ENCODE measurements at places on chromosomes 13 and 19.

- DNase-seq = no peak
Observed at GRCh38 chr19:47450478-47450877, 21.2 kb downstream of the SLC8A2 start.

GRCh38 chr13:84445776-84446175, 563.5 kb upstream of the SLITRK1 start:
- no peak for DNase-seq

DNA sequence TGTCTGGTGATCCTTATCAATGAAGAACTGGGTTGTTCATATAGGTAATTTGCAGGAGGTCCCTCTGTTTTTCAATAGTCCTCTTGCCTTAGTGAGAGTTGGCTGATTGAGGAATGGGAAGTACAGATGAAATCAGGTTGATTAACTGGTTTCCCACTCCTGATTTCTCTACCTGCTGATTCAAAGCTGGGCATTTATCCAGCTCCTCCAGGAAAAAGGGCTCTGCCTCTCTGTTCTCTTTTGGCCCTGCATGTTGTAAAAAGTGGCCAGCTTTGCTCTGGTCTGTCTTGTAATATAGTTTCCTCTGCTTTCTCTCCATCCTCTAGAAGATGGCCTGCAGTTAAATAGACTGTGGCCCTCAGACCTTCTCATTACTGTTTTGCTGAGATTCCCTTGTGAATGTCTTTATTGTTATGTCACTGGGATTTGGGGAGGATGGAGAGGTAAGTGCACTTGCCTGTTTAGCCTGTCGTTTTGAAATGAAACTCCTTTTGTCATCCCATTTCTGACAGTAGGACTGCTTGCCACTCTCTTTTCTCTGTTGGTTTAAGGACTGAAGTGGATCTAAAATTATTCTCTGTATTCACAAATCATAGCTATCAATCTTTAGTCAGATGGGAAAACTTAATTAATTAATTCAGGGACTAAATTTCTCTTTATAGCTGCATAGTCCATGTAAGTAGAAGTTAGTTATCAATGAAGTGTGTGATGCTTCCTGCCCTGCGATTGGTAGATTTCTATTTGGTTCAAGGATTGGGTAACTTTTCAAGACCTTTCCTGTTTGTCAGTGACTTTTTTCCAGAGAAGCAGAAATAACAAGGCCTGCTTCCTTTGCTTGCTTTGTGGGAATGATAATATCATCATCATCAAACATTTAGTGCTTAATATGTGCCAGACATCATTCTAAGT, 28.5 kb downstream of the GARRE1 start:
- DNase-seq = no peak

DNA sequence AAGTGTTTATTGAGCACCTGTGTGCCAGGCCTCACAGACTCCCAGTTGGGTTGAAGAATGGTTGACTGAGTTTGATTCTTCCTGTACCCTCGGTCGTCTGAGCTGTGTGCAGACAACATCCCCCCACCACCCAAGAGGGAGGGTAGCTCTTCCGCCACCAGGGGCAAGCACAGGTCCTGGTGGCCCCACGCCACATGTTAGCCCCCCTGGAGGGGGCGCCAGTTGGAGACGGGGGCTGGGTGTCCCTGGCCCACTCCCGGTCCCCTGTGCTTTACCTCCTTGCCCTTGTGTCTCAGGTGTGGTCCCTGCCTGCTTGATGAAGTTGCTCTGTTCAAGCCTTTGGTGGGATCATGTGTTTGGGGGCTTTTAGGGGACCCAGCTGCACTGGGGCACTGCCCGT, 27.2 kb downstream of the COLGALT1 start:
- DNase-seq = no peak

DNA sequence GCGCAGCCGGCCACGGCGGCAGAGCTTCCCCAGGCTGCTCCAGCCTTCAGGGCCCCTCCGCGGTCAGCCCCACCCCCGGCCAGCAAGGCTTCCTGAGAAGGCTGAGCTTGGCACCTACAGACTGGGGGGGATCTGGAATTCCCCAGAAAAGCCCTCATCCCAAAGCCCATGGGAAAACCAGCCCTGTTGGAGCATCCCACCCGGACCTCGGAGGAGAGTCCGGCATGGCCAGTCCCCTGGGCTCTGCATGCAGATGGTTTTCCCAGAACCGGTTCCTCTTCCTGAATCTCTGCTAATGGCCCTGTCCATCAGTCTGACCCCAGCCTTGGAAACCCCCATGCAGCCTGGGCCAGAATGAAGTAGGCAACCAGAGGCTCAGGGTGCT, 10.3 kb downstream of the RASA3 start:
- DNase-seq = no peak

DNA sequence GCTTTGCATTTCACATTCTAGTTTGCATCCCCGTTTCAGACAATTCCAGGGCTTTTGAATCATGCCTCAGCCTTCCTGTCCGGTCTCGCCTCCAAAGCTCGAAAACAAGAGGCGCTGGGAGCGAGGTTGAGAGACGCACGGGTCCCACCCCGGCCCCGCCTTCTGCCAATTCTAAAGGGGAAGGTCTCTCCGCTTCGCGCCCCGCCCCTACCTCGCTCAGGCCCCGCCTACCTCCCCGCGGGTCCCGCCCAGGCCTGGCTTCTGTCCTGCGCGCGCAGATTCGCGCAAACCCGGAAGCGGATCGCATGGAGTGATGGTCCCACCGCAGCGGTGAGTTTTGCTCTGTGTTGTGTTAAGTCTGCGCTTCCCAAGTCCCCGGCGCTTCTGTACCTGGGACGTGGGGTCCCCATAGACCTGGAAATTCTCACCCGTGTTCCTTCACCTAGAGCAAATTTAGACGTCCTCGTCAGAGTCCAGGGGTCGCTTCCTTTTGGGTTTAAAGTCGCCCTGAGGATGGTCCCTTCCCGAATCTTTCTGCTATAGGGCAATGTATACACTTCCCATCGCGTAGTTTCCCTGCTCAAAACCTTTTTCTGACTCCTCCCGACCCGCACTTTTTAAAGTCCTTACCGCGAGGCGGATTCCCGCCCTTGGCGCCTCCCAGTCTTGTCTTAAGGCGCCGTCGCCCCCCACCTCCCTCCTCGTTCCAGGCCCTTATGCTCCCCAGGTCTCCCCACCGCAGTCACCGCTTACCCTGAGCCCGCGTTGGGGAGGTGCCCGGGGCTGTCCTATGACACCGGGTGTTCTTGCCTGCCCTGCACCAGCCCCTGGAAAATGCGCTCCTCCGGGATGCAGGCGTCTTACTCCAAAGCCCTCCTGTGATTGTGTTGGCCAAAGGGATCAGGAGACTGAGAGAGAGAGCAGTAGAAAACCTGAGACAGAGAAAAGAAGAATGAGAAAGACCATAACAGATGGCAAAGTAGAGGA, at the start of gene ZNF845:
ZNF845 (plus strand) TSS at position 287 of the 987 bp plus-strand sequence. CDS start 7,559 bp downstream, outside the sequence.
- peak; percentile 88 for DNase-seq

DNA sequence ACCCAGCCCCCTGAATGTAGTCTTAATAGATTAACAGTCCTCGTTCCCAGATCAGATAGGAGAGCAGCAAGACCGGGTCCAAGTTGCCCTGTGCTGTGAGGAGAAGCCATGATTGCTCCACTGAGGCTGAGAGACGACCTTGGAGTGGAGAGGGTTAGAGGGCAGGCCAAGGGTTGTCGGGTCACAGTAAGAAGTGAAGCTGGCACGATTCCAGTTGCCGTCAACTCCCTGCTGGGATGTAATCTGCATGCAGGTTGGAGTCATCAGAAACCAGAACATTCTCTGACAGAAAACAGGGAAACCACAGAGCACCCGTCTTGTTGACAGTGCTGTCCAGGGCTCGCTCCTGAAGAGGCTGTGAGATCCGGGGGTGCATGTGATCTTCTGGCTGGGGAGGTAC, 19.0 kb upstream of the ATP11A start:
- DNase-seq = no peak

GRCh38 chr19:28531979-28532378, 681.0 kb downstream of the UQCRFS1 start:
- DNase-seq = no peak

DNA sequence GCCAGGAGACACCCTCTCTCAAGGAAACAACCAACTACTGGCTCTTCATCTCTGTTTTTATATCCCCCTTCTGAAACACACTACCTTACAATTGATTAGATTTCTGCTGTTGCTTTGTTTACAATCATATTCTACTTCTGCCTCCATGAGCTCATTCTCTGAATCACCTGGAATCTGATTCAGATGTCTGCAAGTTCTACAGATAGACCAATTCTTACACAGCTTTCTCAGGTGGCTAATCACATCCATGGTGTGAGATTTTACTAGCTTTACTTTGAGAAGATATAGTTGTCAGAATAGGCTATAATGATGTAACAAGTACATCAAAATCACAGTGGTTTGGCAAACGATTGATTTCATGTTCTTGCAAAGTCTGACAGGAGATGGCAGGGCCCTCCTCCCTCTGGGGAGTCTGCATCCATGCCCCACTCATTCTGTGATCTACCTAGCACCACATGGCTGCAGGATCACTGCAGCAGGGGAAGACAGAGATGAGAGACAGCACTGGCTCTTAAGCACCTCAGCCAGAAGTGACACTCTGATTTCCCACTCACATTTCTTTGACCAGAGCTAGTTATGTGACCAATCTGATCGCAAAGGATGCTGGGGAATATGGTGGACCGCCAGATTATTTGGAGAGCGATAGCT, 243.7 kb downstream of the FOXO1 start:
- no peak for DNase-seq

DNA sequence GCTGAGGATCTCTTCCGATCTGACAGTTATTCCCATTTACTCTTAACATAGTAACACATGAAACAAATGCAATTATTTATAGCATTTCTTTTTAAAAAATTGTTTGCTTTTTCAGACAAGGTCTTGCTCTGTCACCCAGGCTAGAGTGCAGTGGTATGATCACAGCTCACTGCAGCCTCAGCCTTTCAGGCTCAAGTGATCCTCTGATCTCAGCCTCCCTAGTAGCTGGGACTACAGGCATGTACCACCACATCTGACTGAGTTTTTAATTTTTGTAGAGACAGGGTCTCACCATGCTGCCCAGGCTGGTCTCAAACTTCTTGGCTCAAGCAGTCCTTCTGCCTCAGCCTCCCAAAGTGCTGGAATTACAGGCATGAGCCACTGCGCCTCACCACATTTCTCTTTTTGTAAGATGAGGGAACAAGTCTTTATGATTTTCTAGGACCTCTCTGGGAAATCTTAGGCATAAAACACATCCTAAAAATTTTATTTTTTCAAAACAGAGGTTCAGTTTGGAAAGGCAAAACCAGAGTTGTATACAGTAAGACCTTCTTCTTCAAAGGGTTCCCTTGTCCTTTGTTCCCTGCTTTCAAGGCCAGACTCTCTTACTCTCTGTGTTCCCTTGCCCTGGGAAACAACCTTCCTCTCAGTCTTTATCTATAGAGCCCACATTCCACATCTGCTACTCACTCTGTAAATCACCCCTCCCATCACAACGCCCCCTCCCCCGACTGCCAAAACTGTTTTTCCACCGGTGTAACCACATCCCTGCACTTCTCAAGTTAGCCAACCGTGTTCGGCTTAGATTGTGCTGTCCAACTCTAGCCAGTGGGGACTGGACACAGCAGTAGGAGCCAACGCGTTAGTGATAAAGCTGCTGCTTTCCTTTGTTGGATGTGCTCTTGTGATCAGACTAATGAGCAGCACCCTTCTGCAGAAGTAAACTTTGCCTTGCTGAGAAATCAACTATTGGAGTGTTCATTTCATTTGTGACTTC, 56.2 kb downstream of the DHRS12 start:
- DNase-seq = no peak

DNA sequence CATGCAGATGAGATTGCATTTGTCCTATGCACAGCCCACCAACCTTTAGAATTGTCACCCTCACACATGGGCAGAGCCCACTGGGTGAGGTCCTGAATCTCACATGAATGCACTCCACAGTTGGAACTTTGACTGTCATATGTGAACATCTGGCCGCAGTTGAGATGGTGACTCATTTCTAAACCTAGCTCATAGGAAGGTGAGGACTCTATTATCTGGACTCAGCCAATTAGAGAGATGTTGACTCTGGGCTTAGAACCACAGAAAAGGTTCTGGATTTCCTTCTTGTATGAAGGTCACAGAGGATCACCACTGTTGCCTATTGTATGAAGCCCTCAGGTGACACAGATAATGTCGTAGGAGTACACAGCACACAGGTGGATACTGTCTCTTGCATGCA, 25.6 kb upstream of the ZNF681 start:
- DNase-seq = no peak

GRCh38 chr19:44141191-44142058, at the start of gene ZNF234:
ZNF234 (plus strand) TSS chr19:44141554; CDS start chr19:44144633, 3,079 bp downstream.
- peak; percentile 25 for DNase-seq

GRCh38 chr19:23101241-23101640, 15.6 kb upstream of the ZNF730 start:
- DNase-seq = no peak

GRCh38 chr19:42573642-42574041, 21.1 kb downstream of the CEACAM8 start:
- no peak for DNase-seq

DNA sequence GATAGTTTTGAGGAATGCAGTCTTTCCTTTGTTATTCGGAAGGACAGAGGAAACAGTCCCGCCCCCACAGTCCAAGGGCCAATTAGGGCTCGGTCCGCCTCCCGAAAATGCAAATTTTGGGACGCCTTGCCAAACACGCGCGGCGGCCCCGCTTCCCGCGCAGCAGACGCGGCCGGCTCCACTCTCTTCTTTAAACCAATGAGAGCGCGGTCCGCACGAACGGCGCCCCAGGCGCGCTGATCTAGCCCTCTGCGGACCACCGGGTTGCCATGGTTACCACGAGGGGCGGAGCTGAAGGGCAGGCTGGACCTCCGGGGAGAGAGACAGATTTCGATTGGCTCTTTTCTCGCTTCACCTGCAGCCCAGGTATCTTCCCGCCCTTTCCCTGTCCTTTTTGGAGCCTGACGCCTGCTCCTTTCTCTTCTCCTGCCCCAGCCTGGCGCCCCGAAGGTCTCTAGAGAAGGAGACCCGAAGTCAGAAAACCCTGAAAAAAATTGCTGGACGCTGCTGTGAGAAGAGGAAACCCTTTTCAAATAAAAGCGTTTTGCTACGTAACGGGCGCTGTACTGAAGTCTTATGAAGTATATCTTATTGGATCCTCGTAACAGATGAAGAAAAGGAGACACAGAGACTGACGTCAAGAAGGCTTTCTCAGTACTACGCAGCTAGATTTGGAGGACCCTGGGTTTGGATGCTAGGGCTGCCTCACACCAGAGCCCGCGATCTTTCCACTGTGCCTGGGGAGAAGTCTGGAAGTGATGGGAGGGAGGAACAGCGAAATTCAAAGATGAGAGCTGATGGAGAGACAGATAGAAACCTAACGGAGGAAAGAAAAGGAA, 2.0 kb downstream of the PTH2 start:
- no peak for DNase-seq

Measured in activated naive CD4-positive, alpha-beta T cell (primary cell).